HCT116 (cell line): ENCODE measurements at places on chromosomes 13 and 19.

- no peak for DNase-seq
These were observed 283.2 kb upstream of the ARGLU1 start for GRCh38 chr13:106850973-106851650.

DNA sequence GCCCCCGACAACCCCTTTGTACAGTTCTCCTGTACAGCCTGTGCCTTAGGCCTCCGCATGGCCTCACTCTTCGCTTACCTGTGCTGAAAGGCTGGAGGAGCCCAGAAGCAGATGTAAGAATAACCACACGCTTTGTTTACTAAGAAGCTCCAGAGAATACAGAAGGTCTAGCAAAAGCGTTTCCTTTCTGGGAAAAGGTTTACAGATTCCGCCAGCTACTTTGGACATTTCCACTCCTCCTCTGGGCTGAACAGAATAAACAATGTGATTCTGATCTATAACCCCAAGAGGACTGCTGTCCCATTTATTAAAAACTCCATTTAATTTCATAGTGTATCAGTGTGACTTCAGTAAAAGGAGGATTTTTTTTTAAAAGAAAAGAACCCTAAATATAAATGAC is 339.2 kb downstream of the DNAJC15 start:
- DNase-seq, result no peak

- no peak for DNase-seq
These were observed 19.6 kb upstream of the NFIC start for GRCh38 chr19:3346677-3347353.

DNA sequence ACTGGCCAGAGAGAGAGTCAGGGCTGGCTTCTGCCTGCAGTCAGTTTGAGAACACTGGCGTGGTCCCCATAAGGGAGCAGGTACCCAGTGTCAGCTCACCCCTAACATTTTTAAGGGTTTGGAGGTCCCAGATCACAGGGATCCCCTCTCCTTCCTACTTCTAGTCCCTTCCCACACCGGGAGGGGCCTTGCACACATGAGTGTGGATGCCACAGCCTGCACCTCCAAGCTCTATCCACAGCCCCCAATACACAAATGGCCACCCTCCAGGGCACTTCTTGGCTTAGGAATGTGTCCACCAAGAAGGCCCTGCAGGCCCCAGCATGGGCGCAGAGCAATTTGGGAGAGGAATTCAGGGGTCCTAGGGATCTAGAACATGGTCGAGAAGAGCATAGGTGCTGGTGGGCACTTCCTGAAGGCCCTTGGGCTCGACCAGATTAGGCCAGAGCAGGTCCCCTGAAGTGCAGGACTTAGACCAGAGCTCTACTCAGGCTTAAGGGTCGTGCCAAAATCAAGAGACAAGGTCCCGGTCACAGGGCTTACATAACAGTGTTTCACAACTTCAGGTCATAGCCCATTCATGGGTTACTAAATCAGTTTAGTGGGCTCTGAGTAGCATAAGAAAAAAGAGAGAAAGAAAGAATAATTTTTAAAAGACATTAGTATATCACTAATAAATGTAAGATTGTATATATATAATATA is 16.0 kb downstream of the FXYD5 start:
- DNase-seq, result no peak

GRCh38 chr13:41639955-41640780 is 182.8 kb downstream of the RGCC start:
- no peak for DNase-seq

- no peak for DNase-seq
These were observed 147.5 kb downstream of the CYSLTR2 start for GRCh38 chr13:48801255-48801654.

DNA sequence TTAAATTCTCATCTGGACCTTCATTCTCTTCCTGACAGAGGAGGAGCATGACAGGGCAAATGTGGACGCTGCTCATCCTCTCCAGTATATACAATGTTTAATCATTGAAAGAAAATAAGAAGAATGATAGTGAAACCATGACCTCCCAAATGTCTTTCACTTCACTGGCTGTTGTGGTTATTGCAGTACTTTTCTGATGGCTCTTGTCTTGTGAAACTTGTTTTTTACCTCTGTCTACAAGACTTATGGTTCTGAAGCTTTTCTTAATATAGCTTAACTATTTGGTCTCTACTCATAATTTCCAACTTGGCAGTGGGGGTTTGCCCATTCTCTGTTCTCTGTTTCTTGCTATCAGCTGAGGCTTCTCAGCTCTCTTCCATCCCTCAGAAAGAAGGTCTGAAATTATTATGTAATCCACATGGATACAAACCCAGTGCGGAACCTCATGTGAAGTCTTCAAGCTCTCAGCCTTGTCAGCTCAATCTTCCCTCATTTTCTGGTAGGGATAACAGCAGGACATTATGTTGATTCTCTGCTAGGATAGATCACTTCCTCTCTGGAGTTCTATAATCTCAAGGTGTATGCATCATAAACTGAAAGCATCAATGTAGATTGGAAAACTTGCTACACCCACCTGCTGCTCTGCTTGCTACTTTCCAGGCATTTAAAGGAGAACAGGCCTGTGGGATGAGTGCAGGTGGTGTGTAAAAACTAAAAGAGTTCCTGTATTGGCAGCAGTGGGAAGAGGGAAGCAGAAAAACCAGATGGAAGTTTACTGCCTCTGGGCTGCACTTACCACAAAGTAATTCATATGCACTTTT is 250.3 kb upstream of the HTR2A start:
- no peak for DNase-seq

- DNase-seq, result no peak
These were observed 13.7 kb downstream of the PPFIA3 start for GRCh38 chr19:49132974-49133609.

- no peak for DNase-seq
These were observed 5.5 kb upstream of the RNF113B start for GRCh38 chr13:98182589-98182988.

DNA sequence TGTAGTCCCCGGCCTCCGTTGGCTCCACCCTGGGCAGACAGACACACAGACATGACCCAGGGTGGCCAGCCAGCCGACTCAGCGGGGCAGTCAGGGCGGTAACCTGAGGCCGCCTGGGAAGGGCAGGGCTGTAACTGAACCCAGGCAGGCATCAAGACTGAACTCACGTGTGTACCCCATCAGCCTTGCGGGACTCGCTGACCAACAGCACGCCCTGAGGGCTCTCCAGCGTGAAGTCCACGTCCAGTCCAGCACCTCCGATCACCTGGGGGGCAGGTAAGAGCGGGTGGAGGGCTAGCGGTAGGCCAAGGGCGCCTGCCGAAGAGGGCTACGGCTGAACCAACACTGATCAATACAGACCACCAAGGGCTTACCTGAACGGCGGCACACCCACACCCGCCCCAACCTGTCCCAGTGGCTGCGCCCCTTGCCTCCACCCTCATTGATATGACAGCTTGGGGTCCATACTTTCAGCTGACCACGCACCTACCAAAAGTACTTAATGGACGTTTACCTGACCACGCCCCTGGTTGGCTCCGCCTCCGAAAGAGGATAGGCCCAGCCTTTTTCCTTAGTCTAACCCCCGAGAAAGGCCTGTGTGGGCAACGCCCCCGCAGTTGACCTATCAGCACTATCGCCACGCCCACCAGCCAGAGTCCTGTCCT is 791 bp downstream of the TMED1 start:
- DNase-seq, result no peak

GRCh38 chr13:34435338-34435737 is 506.7 kb upstream of the NBEA start:
- DNase-seq, result peak; percentile 21

GRCh38 chr19:5436106-5436947 is 18.9 kb upstream of the ZNRF4 start:
- no peak for DNase-seq

GRCh38 chr19:1455336-1456120 is 5.6 kb downstream of the APC2 start:
- DNase-seq, result peak; percentile 97

DNA sequence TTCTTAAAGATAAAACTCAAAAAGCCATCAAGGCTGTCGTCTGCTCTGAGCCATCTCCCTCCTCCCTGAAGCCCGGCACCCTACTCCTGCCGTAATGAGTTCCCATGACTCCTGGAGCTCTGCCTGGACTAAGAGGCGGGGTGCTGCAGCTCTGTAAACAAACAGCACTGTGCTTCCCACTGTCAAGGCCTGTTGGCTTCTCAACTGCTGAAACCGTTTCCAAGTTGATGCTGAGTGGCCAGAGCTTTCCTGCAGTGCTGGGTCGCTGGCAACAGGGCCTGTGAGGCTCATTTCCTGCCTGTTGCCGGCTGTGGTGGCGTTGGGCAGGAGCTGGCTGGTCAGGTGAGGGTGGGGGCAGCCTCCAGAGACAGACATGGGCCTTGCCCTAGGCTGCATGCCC is 26.7 kb upstream of the ISYNA1 start:
- no peak for DNase-seq

GRCh38 chr19:2488942-2489731 is 13.2 kb downstream of the GADD45B start:
- DNase-seq, result no peak

- DNase-seq, result no peak
These were observed 561.2 kb upstream of the SLITRK1 start for GRCh38 chr13:84443463-84443862.

DNA sequence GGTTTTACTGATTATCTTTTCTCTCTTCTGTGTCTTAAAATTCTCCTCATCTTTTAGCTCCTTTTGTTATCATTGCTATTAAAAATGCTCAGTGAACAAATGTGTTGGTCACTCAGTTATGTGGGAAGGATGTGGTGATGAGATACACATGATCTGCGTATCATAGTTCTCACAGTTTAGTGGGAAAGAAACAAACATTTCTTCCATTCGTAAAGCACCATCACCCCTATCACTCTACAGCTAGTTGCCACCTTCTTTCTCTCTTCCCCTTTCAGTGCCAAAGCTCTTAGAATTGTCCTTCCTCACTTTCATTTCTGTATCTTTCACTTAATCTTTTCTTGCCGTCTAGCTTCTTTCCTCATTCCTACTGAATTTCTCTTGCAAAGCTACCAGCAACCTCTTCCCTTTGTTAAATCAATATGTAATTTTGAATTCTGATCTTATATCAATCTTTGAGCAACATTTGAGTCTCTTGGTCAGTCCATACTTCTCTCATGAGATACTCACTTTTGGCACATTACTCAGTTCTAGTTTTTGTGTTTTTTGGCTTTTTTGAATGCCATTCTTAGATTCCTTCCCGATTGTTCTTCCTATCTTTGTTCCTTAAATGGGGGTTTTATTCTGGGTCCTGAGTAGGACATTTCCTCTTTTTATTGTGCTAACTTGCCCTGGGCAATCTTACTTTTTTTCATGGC is 122.3 kb downstream of the PCCA start:
- no peak for DNase-seq

GRCh38 chr13:43085545-43085944 is 62.2 kb downstream of the DNAJC15 start:
- DNase-seq, result peak; percentile 16

- no peak for DNase-seq
These were observed 14.4 kb downstream of the NAXD start for GRCh38 chr13:110629735-110630134.

GRCh38 chr13:20192836-20193161 is at the start of gene GJB2:
Gene GJB2, minus strand, starts transcription at chr13:20192938. Its CDS starts 3,357 bp downstream, at chr13:20189581.
- no peak for DNase-seq

GRCh38 chr19:18897094-18898029 is 1.4 kb upstream of the CERS1 start:
- DNase-seq, result no peak

DNA sequence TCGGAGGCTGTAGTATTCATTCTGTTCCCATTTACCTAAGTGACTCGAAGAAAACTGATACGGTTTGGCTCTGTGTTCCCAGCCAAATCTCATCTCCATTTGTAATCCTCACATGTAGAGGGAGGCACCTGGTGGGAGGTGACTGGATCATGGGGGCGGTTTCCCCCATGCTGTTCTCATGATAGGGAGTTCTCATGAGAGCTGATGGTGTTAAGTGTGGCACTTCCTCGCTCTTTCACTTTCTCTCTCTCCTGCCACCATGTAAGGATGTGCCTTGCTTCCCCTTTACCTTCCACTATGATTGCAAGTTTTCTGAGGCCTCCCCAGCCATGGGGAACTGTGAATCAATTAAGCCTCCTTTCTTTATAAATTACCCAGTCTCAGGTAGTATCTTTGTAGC is 23.5 kb downstream of the SLAIN1 start:
- no peak for DNase-seq

DNA sequence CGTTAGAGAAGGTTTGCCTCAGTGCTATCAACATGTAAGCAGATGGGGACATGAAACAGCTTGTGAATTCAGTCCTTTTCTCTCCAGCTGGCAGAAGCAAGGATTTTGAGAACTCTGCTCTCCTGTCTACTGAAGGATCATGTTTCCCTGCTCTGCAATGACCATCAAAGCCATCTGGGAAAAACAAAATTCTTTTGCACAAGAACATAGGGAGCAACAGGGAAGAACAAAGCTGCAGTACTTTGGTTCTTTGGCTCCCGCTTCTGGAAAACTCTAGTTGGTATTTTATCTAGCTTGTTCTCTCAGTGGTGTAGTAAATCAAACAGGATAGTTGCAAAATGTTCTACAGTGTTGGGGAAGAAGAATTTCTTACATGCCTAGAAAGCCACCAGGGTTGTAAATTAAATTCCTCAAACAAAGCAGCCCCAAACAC is 270.4 kb downstream of the ENOX1 start:
- DNase-seq, result no peak

DNA sequence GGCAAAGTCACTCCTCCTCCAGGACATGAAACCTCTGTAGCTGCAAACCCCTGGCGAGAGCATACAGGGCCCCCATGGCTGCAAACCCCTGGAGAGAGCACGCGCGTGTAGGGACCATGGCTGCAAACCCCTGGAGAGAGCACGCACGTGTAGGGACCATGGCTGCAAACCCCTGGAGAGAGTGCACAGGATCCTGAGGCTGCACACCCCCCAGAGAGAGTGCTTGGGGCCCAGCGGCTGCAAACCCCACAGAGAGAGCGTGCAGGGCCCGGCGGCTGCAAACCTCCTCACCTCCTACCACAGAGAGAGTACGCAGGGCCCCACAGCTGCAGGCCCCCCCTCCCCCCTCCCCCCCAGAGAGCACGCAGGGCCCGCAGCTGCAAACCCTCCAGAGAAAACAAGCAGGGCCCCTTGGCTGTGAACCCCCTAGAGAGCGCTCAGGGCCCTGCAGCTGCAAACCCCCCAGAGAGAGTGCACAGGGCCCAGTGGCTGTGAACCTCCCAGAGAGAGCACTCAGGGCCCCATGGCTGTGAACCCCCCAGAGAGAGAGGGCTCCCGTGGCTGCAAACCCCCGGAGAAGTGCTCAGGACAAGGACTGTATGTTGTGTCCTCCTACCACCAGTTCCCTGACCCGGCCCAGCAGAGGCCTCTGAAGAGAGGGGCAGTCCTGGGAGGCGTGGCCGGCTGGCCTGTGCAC is 7.3 kb downstream of the ADPRHL1 start:
- DNase-seq, result no peak

DNA sequence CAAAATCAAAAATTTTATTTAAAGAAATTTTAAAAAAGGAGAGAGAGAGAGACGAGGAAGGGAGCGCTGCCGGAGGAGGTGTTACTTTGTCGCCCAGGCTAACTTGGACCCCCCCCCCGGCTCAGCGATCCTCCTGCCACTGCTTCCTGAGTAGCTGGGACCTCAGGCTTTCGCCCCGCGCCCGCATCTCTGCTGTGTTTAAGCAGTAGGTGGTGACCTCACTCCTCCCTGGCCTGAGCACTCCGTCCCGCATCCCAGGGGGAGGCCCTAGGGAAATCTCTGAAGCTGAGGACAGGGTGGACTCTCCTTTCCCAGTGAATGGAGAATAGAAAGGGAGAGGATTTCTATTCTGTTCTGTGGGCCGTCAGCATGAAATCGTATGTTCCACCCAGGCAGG is 485 bp upstream of the ZNF845 start:
- no peak for DNase-seq
